Astrocyte (in vitro differentiated cells and primary cell): ENCODE measurements at places on chromosomes 16 and 17. TPM values are rescaled to one million over a fixed set of nuclear protein-coding genes. Genes with fewer than 3 reads are reported as not detected.

- H3K27ac ChIP-seq = no peak overlapping the region
- H3K4me3 ChIP-seq = no peak overlapping the region
- no peaks in the 10 kb centered on the region for H3K27me3 ChIP-seq
- no peak for DNase-seq
Observed at GRCh38 chr17:57021226-57021940, 43.5 kb downstream of the SCPEP1 start.

- peak overlapping the region; percentile 95 for H3K27ac ChIP-seq
- H3K27me3 ChIP-seq = no peaks in the 10 kb centered on the region
- peak; percentile 98 for DNase-seq
- H3K4me1 ChIP-seq = peaks cover 64% of the 10 kb centered on the region
Observed at GRCh38 chr17:77391668-77392375, 251.1 kb downstream of the SEC14L1 start.

Gene XAF1
- 50.9 and 69.6 TPM in 2 replicates for total RNA-seq

Gene JUP
- total RNA-seq = 236 TPM in 2 replicates

- no peak for DNase-seq
- no peaks in the 10 kb centered on the region for H3K36me3 ChIP-seq
- peaks cover 3% of the 10 kb centered on the region for H3K27me3 ChIP-seq
- H3K27ac ChIP-seq = no peak overlapping the region
- H3K4me3 ChIP-seq = no peak overlapping the region
Observed at GRCh38 chr17:61425682-61426481, 26.2 kb downstream of the TBX2 start.

DNA sequence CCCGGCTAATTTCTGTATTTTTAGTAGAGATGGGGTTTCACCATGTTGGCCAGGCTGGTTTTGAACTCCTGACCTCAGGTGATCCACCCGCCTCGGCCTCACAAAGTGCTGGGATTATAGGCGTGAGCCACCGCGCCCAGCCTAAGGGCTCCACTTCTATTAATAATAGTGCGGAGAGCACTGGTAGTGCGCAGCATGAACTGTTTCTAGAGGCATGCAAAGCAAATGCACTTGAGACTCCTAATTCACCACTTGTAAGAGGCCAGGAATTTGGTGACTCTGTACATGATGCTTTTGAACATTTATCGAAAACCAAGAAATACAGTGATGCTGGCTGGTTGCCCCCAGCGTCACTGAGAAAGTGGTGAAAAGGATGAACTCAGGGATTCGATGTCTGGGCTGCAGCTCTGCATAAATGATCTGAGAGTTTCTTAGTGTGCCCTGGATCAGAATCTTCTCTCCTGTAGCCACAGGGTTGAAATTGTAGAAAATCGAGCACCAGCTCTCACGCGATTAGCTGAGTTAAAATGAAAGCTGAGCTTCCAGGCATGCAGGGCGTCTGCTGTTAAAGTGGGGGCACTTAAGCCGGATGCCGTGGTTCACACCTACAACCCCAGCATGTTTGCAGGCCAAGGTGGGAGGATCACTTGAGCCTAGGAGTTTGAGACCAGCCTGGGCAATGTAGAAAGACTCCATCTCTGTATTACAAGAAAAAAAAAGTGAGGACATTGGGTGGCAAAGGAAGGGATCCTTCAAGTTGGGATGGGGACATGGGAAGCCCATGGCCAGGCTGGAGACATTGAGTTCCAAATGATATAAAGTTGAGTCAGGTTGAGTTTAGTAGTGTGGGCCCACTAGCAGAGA is 4.8 kb downstream of the RNF213 start:
- no peaks in the 10 kb centered on the region for H3K36me3 ChIP-seq
- no peak overlapping the region for H3K27ac ChIP-seq
- H3K4me3 ChIP-seq = no peak overlapping the region
- no peaks in the 10 kb centered on the region for H3K27me3 ChIP-seq

DNA sequence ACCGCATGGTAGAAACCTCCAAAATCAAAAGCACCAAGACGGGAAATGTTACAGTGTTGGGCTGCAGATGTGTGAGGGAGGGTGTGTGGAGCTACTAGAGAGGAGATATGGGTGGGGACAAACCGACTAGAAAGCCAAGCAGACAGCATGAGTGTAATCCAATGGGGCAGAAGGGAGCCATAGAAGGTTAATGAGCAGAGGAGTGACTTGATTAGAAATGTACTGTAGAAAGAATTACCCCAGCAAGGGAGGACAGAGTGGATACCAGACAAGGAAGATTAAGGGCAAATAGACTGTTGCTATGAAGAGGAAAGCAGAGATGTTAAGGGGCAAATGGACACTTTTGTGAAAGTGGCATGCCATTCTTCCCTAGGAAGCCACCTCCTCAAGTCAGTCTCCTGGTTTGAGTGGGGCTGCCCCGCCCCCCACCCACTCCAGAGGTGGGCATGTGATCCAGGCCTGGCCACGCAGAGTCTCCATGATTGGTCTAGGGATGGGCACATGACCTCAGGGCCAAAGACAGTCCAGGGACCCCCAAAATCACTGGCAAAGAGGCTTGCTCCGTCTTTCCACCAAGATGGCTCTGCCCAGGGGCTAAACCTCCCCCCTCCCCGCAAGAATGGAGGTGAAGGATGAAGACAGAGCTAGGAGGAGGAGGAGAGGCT is 4.3 kb downstream of the COTL1 start:
- no peak overlapping the region for H3K4me3 ChIP-seq
- H3K27ac ChIP-seq = no peak overlapping the region
- H3K27me3 ChIP-seq = no peaks in the 10 kb centered on the region
- H3K36me3 ChIP-seq = peaks cover 26% of the 10 kb centered on the region

DNA sequence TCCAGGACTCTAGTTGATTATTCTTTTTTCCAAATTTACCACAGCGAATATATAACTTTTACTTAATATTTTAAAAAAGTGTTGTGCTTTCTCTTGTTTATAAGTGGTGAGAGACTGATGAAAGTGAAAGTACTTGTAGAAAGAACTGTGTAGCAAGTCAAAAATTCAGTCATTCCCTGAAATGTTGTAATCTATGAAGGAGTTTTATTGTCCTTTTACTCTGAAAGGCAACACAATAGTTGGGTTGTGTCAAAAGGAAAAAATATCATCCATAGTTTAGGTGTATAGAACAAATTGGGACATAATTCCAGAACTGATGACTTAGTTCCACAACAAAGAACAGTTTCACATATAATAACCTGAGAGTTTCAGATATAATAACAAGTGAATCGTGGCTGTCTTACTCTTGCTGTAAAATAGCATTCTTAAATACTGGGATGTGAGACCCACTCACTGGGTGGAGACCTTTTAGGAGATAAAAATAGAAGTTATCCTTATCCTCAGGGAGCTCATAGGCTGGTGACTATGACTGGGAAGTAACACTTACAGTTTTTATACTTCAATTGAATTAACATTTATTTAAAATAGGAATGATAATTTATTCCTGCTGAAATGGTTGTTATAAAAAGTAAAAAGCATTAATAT is 20.6 kb downstream of the CYB5B start:
- H3K4me3 ChIP-seq = no peak overlapping the region
- H3K36me3 ChIP-seq = peaks cover 2% of the 10 kb centered on the region
- no peak for DNase-seq
- H3K27me3 ChIP-seq = no peaks in the 10 kb centered on the region
- peaks cover 14% of the 10 kb centered on the region for H3K4me1 ChIP-seq

GRCh38 chr16:14438256-14438655 is 191.8 kb downstream of the PARN start:
- H3K36me3 ChIP-seq = no peaks in the 10 kb centered on the region
- DNase-seq = no peak
- H3K4me1 ChIP-seq = no peaks in the 10 kb centered on the region
- no peak overlapping the region for H3K4me3 ChIP-seq

- no peaks in the 10 kb centered on the region for H3K27me3 ChIP-seq
- peak within 1 kb of the TSS; percentile 84 for H3K4me3 ChIP-seq
Observed at GRCh38 chr17:41966463-41967140, at the start of gene CNP. Gene CNP (plus strand): TSS chr17:41966795. CDS start chr17:41966885, 90 bp downstream.

Gene TMEM204
- total RNA-seq = not detected in 2 replicates

DNA sequence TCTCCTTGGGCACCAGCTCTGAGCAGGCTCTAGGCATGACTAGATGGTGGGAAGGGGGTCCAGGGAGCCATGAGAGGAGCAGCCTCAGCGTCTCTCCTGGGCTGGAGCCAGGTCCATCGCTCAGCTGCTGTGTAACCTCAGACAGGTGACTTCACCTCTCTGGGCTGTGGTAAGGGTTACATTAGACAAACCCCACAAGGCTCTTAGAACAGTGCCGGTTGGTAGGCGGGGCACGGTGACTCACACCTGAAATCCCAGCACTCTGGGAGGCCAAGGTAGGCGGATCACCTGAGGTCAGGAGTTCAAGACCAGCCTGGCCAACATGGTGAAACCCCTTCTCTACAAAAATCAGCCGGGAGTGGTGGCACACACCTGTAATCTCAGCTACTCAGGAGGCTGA is 18.1 kb upstream of the NPTX1 start:
- H3K4me3 ChIP-seq = no peak overlapping the region
- H3K27me3 ChIP-seq = peaks cover 9% of the 10 kb centered on the region
- H3K36me3 ChIP-seq = no peaks in the 10 kb centered on the region
- no peak overlapping the region for H3K27ac ChIP-seq
